ENCODE measurements at places on chromosomes 5 and 9. TPM values are rescaled to one million over a fixed set of nuclear protein-coding genes. Genes with fewer than 3 reads are reported as not detected.

Gene LTC4S
- polyA plus RNA-seq = 2.3 TPM

Gene FBXO38
- 26.2 TPM for polyA plus RNA-seq

Gene QRFP
- 0.59 TPM for polyA plus RNA-seq

Gene CSF1R
- polyA plus RNA-seq = 33.1 TPM

GRCh38 chr9:119898316-119898715 is 529.1 kb upstream of the BRINP1 start:
- DNase-seq = no peak
- no peaks in the 10 kb centered on the region for H3K4me1 ChIP-seq
- H3K27ac ChIP-seq = no peak overlapping the region
- no peaks in the 10 kb centered on the region for H3K27me3 ChIP-seq

DNA sequence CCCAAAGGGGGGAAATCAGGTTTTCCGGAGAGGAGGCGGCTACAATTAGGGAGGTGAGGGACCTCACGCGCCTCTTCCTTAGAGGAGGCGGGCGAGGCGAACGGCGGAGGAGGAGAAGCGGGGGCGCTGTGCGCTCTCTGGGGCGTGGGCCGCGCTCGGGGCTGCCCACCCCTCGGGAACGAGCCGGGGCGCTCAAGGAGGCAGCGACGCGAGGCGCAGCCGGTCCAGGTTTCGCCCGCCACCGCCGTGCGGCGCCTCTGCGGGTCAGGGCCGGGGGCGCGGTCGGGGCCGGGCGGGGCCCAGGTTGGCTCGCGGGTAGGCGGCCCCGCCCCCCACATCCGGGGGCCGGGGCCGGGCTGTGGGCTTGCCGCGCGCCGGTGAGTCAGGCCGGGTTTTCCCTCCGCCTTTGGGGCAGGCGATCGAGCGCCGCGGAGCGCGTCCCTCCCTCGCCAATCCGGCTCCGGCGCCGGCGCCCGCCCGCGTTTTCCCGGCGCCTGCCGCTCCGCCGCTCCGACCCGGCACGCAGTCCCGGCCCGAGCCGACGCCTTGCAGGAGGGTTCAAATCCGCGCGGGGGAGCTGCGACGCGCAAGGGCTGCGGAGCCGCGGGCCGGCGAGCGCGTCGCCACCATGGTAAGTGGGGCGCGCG is at the start of gene N4BP3:
N4BP3 (plus strand) TSS at position 392 of the 647 bp plus-strand sequence. CDS start 6,052 bp downstream, outside the sequence.
- H3K4me3 ChIP-seq = peak within 1 kb of the TSS; percentile 63
- peak; percentile 72 for DNase-seq
- no peaks in the 10 kb centered on the region for H3K36me3 ChIP-seq
- H3K4me1 ChIP-seq = peaks cover 61% of the 10 kb centered on the region
- H3K27ac ChIP-seq = peak within 1 kb of the TSS; percentile 93

DNA sequence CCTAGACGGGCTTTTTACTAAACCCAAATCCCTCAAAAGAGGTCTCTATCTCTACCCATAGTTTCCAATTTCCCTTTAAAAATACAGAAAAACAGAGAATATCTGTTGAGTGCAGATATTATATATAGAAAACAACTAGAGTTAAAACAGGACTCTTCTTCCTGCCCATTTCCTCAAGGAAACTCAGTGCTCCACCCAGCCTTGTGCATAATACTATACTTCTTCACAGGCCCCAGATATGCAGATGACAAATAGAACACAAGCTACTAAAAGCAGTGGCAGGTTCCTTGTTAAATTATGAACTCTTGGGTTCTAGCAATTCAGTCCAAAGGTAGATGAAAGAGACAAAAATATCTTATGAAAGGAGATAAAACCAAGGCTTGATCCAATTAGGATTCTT is 200.2 kb downstream of the TSSK1B start:
- H3K4me1 ChIP-seq = peaks cover 6% of the 10 kb centered on the region
- H3K27me3 ChIP-seq = no peaks in the 10 kb centered on the region
- no peaks in the 10 kb centered on the region for H3K36me3 ChIP-seq
- H3K4me3 ChIP-seq = no peak overlapping the region

GRCh38 chr5:122738088-122738487 is 36.8 kb upstream of the SNX2 start:
- H3K4me1 ChIP-seq = peaks cover 2% of the 10 kb centered on the region
- H3K27ac ChIP-seq = no peak overlapping the region
- H3K36me3 ChIP-seq = no peaks in the 10 kb centered on the region
- DNase-seq = no peak
- no peak overlapping the region for H3K4me3 ChIP-seq

- no peak overlapping the region for H3K4me3 ChIP-seq
- DNase-seq = no peak
- no peaks in the 10 kb centered on the region for H3K4me1 ChIP-seq
- no peak overlapping the region for H3K27ac ChIP-seq
- H3K27me3 ChIP-seq = no peaks in the 10 kb centered on the region
- H3K36me3 ChIP-seq = peaks cover 73% of the 10 kb centered on the region
Measured at GRCh38 chr5:179879690-179880010, 21.0 kb upstream of the MRNIP start.

Data from muscle of leg (tissue), 16 donors.